ENCODE measurements at places on chromosomes 12 and 14.

DNA sequence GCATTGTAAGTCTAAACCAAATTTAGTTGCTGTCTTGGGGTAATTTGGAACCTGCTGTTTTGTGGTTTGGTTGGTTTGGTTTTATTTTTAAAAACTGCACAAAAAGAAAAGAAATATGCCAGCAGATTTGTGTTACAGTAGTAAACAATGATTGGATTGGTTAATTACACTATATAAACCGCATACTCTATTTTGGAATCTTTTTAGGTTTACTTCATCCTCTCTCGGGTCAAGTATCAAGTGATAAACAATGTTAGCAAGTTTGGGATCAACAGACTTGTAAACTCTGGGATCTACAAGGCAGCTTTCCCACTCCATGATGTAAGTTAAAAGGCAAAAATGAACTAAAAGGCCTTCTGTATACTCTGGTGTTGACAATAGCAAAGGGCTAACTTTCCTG lies 132.4 kb downstream of the ANO6 start:
- no peak for DNase-seq

DNA sequence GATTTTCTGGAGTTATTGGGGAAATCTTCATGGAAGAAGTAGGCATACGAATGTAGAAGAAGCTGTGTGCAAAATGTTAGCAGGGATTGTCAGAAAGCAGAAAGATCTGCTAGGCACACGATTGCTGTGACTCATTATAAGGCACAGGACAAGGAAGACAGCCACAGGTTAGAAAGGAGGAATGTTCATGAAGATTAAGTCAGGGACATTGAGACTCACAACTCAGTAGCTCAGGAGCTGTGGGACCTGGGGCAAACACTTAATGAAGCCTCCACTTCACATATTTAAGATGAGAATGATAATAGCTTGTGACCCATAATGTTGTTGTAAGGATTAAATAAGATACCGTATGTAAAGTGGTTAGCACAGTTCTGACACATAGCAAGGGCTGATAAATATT lies 26.6 kb upstream of the RTRAF start:
- no peak for DNase-seq

GRCh38 chr12:102691773-102692555 lies 211.6 kb upstream of the IGF1 start:
- no peak for DNase-seq

DNA sequence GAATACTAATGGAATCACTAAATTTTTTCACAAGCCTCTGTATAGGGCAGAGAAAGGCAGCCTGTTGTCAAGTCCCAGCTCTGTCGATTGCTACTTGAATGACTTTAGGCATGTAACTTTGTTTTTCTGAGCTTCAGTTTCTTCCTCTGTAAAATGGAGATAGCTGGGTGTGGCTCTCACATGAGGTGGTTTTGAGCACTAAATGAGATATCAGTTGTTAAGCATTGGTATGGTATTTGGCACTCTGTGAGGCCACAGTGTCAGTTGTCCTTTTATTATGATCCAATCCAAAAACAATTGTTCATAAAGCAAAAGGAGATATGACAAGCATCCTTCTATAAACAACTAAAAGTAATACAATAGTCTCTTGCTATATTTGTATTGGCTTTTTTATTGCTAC lies 120.6 kb downstream of the DUSP6 start:
- no peak for DNase-seq

DNA sequence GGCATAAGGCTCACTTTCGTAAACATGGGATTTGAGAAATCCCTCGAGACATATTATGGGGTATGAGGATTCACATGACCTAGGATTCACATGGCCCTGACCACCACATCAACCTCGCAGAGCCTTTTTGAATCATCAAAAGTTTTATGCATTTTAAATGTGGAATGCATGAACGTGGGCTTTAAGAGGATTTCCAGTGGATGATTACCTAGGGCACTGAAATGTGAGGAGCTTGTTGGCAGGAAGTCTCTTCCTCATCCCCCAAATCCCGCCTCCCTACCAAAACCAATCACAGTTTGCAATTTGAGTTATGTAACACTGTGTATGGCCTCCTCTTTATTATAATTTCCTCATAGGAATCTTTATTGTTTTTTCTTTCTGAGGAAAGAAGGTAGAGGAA lies 659.6 kb upstream of the TBX3 start:
- DNase-seq = no peak

DNA sequence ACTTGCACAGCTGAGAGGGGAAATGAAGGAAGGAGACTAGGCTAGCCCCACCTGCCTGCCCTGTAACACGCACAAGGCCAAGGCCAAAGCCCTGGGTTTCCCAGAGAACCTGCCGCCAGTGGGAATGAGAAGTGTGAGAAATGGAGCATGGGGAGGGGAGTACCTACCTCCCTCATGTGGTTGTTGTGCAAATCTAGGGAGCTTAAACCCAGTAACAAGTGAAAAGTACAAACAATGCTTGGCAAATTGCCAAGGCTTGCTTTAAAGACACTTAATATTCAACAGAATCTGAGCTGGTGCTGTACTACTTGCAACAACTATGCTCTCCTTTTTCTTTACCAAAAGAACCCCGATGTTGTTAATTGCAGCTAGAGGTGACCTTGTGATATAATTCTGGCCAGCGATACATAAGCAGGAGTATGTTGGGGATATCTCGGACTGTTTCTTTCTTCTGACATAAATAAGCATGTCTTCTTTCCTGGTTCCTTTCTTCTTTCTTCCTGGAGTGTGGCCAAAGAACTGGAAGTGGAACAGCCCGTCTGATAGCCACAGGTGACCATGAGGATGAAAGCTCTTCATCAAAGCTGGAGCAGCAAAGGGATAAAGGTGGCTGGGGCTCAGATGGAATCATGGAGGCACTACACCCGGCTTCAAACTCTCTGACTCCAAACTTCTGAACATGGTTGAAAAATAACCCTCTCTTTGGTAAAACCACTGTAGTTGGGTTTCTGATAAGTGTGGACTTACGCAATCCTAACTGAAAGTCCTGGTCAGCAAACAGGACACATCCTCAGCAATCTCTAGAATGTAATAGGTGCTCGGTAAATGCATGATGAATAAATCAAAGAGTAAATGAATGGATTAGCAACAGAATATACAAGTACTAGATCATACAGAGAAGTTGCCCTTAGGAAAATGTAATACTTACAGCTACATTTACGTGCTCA lies 207.9 kb downstream of the NUAK1 start:
- DNase-seq = no peak

DNA sequence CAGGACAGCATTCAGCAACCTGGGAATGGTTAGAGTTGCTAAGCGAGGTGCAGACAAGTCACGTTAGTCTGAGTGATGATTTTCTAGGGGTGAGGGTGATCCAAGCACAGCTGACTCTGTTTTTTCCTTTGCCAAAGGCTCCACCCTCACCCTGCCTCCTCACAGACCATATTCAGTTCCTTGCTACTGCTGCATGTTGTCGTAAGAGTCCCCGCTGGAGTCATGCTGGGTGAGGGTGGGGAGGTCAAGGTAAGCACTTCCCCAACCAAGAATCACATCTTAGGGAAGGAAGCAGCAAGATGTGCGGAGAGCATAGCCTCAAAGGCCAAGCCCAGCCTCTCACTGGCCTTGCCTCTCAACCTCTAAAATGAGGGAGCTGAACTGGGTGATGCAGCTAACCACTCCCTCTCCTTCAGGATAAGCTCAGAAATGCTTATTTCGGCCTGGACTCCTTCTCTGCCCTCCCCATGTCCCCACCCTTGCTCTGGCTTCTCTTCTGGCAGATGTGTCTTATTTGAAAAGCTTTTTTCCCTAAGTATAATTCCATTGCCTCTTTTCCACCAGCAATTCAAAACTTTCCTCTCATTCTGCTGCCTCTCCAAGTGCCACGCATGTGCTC lies 66.9 kb upstream of the ACTN1 start:
- DNase-seq = no peak

- DNase-seq = no peak
Measured at GRCh38 chr14:97916669-97917568, 1119.7 kb downstream of the VRK1 start.

DNA sequence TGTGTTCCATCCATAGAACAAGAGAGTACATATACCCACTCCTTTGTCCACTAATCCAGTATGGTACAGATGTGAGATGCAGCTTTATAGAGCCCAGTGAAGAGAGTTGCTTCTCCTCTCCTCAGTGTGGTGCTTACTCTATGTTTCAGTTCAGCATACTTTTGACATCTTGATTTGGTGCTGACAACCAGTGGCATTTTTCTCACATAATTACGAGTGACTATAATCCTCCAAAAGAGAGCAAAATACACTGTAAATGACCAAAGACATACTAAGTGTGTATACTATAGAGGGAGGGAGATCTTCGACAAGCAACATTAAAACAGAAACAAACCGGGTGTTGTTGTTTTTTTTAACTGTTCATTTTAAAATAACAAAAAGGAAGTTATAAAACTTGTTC lies 191.5 kb downstream of the KLHL28 start:
- no peak for DNase-seq

GRCh38 chr14:34237081-34237480 lies 225.0 kb downstream of the SPTSSA start:
- DNase-seq = no peak

Measured in smooth muscle cell of the brain vasculature (primary cell).